Aorta (tissue), 5 donors: ENCODE measurements at places on chromosomes 11 and 22.
A peak's percentile ranks its signal among the peaks of the same experiment; 100 is the strongest.

DNA sequence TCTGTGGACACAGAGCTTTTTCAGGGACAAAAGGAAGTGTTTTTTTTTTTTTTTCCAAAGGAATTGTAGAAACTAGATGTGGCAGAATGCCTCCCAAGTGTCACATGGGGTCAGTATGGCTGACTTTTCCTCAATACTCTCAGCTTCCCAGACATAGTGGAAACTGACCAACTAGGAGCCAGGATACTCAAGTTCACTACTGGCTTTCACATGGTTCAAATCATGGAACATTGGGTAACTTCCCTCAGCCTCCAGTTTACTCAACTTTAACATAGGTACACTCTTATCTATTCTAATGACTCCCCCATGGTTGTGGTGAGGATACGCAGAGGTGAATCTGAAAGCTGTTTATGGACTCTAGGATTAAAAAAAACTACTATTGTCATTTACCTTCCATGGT is 1.4 kb downstream of the SLC5A1 start:
- H3K27me3 ChIP-seq: no peaks in the 10 kb centered on the region
- no peak overlapping the region for H3K4me3 ChIP-seq
- H3K36me3 ChIP-seq: no peaks in the 10 kb centered on the region
- H3K27ac ChIP-seq: no peak overlapping the region

DNA sequence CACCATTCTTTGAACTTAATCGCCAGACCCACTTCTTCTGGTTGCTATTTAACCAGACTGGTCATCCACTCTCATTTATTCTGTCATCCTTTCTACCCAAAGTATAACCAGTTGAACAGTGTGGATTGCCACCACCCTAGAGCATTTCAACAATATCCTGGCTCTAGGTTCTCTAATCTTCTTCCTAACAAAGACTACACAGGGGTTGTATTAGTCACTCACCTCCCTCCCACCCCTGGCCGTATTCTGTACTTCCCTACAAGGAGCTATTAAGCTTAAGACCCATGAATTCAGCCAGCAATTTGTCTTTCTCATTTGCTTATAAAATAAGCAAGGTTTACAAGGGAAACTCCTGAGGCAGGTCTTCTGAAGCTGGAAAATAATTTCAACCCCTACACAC is 46.9 kb upstream of the CEP126 start:
- no peak for DNase-seq
- no peaks in the 10 kb centered on the region for H3K27me3 ChIP-seq
- no peaks in the 10 kb centered on the region for H3K36me3 ChIP-seq
- H3K4me3 ChIP-seq: no peak overlapping the region
- H3K4me1 ChIP-seq: no peaks in the 10 kb centered on the region
- H3K27ac ChIP-seq: no peak overlapping the region

- DNase-seq: peak; percentile 38
- no peaks in the 10 kb centered on the region for H3K4me1 ChIP-seq
- H3K27ac ChIP-seq: no peak overlapping the region
- no peaks in the 10 kb centered on the region for H3K36me3 ChIP-seq
Observed at GRCh38 chr11:295351-296170, 3.8 kb downstream of the IFITM5 start.

- DNase-seq: no peak
- H3K27me3 ChIP-seq: no peaks in the 10 kb centered on the region
- no peak overlapping the region for H3K4me3 ChIP-seq
Observed at GRCh38 chr22:30228509-30229359, 17.8 kb downstream of the LIF start.

DNA sequence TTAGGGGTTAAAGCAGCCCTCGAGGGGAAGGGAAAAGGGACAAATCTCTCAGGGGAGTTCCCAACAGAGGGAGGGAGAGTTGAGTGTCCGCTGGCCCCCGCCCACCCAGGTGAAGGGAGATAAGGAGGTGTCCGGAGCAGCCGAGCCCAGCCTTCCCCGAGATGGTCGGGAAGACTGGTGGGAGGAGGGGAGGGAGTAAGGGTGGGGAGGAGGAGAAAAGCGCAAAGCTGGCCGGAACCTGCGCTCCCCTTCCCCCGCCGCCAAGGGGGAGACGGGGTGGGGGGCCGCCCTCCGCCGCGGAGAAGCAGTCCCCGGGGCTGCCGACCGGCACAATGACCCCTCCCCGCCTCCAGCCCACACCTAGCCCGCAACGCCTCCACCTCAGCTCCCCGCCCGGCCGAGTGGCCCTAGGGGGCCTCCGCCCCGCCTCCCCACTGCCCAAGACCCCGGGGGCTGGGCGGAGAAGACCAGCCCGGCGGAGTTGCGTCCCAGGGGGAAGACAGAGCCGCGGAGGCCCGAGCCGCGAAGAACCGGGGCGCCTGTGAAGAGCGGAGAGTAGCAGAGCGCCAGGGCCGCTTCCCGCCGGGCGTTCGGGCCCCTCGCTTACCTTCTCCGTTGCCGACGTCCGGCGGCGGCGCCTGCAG is 479 bp downstream of the RSF1 start:
- no peaks in the 10 kb centered on the region for H3K27me3 ChIP-seq
- H3K4me1 ChIP-seq: no peaks in the 10 kb centered on the region

- peaks cover 2% of the 10 kb centered on the region for H3K36me3 ChIP-seq
- DNase-seq: no peak
- no peak overlapping the region for H3K4me3 ChIP-seq
- H3K27ac ChIP-seq: peak overlapping the region; percentile 1
Observed at GRCh38 chr11:63870351-63871140, 31.6 kb downstream of the MARK2 start.

GRCh38 chr11:115462004-115462541 is 42.1 kb downstream of the CADM1 start:
- no peak overlapping the region for H3K27ac ChIP-seq
- no peak overlapping the region for H3K4me3 ChIP-seq
- DNase-seq: no peak
- no peaks in the 10 kb centered on the region for H3K4me1 ChIP-seq
- no peaks in the 10 kb centered on the region for H3K27me3 ChIP-seq

GRCh38 chr11:132343445-132344175 is 973.2 kb downstream of the NTM start:
- H3K27me3 ChIP-seq: no peaks in the 10 kb centered on the region
- no peaks in the 10 kb centered on the region for H3K4me1 ChIP-seq
- DNase-seq: no peak
- no peaks in the 10 kb centered on the region for H3K36me3 ChIP-seq
- H3K4me3 ChIP-seq: no peak overlapping the region

DNA sequence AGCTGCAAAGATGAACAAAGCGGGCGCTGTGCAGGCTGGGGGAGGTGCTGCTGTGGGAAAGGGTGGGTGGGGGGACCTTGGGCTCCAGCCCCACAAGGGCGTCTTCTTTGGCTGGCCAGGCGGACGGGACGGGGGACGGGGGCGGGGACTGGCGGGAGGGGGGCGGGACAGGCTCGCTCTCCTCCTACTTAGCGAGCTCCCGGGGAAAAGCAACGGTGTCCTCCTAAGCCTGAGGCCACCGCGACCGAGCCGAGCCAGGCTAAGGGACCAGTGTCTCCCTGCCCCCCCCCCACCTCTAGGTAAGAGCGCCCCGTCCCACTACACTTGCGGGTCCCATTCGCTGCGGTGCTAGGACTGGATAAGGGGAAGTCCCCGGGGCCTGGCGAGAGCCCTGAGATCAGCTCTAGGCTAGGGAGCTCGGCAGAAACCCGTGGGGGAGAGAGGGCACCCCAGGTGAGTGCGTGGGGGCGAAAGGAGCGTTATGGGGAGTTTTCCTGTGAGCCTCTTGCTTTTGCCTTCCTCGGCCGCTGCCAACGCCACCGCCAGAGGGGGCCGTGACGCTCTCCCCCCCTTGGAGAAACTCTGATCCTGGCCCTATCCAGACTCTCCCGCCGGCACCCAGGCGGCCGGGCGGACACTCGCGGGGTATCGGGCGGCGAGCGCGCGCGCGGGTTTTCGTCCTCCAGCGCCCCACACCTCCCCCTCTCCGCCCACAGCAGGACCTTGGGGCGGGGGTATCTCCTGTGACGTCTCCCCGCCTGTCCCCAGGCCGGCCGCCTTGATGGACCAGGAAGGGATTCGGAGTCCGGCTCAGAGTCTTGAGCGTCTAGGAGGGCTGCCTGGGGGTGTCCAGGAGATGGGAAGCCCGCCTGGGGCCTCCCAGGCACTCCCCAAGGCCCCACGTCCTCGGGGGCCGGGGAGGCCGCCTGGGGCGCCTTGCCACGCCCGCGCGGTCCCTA is at the start of gene PHLDB1:
TSS of gene PHLDB1 (plus strand) at position 215 of the 959 bp plus-strand sequence. CDS start 6,222 bp downstream, outside the sequence.
- H3K36me3 ChIP-seq: no peaks in the 10 kb centered on the region
- H3K4me1 ChIP-seq: peaks cover 2% of the 10 kb centered on the region
- H3K27ac ChIP-seq: peak within 1 kb of the TSS; percentile 48
- H3K4me3 ChIP-seq: peak within 1 kb of the TSS; percentile 73

DNA sequence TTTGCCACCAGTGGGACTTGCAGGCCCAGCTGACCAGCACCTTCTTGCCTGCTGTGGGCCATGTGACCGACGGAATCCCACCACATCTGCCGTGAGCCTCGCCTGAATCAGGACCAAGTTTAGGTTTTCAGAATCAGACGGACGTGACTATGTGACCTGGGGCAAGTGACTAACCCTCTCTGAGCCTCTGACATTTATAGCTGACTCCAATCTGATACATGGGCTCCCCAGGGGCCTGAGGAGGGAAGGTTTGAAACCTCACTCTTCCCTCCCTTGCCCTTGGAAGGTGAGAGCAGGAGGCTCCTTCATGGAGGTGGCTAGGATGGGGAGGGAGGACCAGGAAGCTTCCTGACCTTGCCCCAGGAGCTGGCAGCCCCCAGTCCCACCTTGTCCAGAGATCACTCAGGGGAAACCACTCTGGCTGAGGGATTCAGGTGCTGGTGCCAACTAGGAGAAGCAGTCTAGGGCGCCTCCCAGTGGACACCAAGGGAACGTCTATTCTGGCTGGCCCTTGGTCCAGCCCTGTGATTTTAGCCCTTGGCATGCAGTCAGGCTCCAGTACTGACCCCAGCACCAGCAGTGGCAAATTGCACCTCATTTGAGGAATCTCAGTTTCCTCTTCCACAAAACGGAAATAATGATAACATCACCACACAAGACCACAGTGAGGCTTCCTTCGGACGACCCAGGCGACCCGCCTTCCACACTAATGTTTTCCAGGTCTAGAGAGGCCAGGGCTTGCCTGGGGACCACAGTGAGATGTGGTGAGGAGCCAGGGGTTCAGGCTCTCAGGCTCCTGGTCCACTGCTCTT is 47.2 kb upstream of the SYT7 start:
- H3K4me1 ChIP-seq: no peaks in the 10 kb centered on the region
- no peak overlapping the region for H3K27ac ChIP-seq
- no peak overlapping the region for H3K4me3 ChIP-seq
- DNase-seq: peak; percentile 83

- no peaks in the 10 kb centered on the region for H3K4me1 ChIP-seq
- H3K27ac ChIP-seq: no peak overlapping the region
- no peak overlapping the region for H3K4me3 ChIP-seq
- H3K36me3 ChIP-seq: no peaks in the 10 kb centered on the region
Observed at GRCh38 chr11:85347291-85347690, 279.9 kb downstream of the DLG2 start.

DNA sequence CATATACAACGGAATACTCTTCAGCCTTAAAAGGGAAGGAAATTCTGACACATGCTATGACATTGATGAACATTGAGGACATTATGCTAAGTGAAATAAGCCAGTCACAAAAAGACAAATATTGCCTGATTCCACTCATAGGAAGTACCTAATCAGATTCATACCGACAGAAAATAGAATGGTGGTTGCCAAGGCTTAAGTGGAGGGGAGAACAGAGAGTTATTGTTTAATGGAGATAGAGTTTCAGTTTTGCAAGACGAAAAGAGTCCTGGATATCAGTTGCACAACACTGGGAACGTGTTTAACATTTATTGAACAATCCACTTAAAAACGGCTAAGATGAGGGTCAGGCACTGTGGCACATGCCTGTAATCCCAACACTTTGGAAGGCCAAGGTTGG is 45.6 kb upstream of the HIPK3 start:
- no peaks in the 10 kb centered on the region for H3K36me3 ChIP-seq
- H3K27ac ChIP-seq: no peak overlapping the region
- no peaks in the 10 kb centered on the region for H3K4me1 ChIP-seq
- H3K4me3 ChIP-seq: no peak overlapping the region

DNA sequence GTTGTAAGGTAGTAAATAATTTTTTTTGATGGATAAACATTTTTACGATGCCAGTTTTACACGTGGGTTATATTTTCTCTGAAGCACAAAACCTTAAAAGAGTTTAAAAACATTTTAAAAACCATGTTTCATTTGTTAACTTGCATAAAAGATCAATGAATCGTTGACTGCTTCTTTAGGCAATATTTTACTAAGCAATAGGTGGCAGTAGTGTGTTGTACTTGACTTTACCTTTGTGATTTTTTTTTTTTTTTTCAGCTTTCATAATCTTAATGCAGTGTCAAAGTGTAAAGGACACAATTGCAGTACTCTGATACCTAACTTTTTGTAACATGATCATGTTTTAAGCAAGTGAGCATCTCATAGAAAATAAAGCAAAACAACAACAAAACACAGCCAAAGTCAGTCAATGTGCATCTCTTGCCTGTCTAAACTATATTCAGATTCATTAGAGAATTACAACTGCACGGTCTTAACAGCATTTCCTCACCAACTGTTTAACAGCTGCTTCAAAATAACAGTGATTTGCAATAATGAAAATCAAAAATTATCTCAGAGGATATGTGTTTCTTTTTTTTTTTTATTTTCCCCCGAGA is 27.7 kb downstream of the DNAJC24 start:
- no peaks in the 10 kb centered on the region for H3K36me3 ChIP-seq
- no peak overlapping the region for H3K27ac ChIP-seq
- H3K4me3 ChIP-seq: no peak overlapping the region
- no peaks in the 10 kb centered on the region for H3K4me1 ChIP-seq

- no peaks in the 10 kb centered on the region for H3K27me3 ChIP-seq
- H3K4me3 ChIP-seq: no peak overlapping the region
- no peaks in the 10 kb centered on the region for H3K4me1 ChIP-seq
- H3K27ac ChIP-seq: no peak overlapping the region
- no peaks in the 10 kb centered on the region for H3K36me3 ChIP-seq
Observed at GRCh38 chr22:49553076-49553475, 274.6 kb downstream of the BRD1 start.

DNA sequence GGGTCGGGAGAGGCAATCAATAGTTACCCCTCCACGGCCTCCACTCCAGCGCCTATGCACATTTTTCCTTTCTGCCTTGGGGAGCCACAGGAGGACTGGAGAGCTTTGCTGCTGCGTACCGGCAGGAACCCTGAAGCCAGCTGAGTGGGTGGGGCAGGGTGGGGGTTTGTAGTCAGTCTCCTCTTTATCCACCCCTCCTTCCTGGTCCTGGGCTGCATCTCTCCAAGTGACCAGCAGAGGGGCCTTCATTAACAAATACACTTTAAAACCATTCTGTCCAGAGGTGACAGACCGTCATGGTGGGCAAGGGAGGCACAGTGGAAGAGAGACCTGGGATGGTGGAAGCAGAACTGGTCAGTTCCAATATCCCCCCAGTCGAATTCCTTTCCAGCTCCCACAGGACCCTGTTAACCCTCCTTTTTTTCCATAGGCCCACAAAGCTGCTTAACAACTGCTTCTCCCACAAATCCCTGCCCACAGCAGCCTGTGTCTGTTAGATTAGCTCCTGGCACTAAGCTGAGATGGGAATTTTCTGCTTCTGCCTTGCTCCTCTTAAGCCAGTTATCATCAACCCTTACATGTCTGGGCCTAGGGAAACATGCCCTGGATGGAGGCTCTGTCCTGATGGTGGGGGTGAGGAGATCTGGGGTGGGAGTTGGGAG is 3.9 kb upstream of the ABCG4 start:
- no peak overlapping the region for H3K27ac ChIP-seq
- DNase-seq: no peak
- H3K4me1 ChIP-seq: no peaks in the 10 kb centered on the region
- H3K36me3 ChIP-seq: no peaks in the 10 kb centered on the region
- H3K4me3 ChIP-seq: no peak overlapping the region

GRCh38 chr22:36613958-36614357 is 85.0 kb upstream of the EIF3D start:
- no peaks in the 10 kb centered on the region for H3K4me1 ChIP-seq
- no peaks in the 10 kb centered on the region for H3K36me3 ChIP-seq
- H3K27me3 ChIP-seq: peaks cover 5% of the 10 kb centered on the region
- DNase-seq: no peak
- H3K4me3 ChIP-seq: no peak overlapping the region

- H3K4me3 ChIP-seq: no peak overlapping the region
- H3K4me1 ChIP-seq: no peaks in the 10 kb centered on the region
- no peak overlapping the region for H3K27ac ChIP-seq
Observed at GRCh38 chr11:70111269-70112016, 33.3 kb downstream of the ANO1 start.
